Occipital lobe (tissue), 3 donors: ENCODE measurements at places on chromosomes 2 and 18.

DNA sequence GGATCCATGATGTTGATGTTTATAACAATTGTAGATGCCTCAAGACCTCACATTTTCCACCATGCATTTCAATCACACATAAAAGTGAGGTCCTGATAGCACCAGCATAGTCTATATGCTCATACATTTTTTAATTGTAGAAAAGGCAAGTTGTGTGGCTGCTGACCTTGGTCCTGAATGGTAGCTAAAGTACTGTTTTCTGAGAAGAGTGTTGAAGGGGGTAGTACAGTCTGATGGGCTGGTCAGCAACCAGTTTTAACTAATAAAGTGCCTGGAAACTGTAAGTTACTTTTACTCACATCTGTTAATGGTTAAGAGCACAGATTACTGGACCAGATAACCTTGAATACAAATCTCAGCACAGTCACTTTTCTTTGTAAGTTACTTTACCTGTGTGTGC is 15.9 kb downstream of the ZNF638 start:
- no peak for DNase-seq

DNA sequence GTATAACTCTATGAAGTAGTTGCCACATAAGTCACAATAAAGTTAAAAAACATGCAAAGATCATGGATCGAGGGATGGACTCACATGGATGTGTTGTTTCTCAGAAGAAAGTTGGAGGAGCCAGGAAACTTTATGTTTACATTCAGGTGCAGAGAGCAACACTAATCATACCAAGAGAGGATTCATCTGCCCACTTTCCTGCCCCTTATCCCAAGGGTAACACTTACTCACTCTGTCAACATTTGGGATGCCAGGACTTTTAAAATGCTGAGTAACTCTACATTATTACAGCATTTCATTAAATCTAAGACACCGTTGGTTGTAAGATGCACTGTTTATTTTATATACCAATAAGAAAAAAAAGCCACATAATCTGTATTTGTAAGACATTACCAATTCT is 170.4 kb downstream of the KCNE4 start:
- no peak for DNase-seq

GRCh38 chr2:154343282-154343681 is 355.2 kb upstream of the KCNJ3 start:
- DNase-seq, result no peak

DNA sequence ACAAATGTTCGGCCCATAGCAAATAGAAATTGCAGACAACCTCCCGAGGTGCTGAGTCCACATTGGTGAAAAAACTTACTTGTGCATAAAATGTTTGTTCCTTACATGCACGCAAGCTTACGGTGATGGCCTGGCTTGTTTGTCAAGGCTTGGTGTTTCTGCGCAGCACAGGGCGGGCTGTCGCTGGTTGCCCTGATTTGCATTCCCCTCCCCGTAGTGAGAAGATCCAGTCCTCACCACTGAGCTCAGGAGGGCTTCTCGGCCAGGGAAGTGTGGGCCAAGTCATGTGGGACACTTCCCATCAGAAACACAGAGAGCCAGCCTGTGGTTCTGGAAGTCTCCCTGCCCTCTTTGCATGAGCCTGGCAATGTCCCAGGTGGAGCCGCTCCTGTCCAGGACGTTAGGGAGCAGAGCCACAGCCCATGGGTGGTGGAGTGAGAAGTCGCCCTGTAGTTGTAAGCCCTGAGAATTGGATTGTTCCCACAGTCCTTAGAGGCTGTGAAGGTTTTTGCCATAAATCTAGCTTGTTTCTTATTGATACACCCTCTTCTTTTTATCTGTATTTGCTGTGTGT is 152.7 kb downstream of the TWIST2 start:
- DNase-seq, result no peak

- DNase-seq, result no peak
Measured at GRCh38 chr2:48479915-48480314, 50.0 kb upstream of the STON1 start.

DNA sequence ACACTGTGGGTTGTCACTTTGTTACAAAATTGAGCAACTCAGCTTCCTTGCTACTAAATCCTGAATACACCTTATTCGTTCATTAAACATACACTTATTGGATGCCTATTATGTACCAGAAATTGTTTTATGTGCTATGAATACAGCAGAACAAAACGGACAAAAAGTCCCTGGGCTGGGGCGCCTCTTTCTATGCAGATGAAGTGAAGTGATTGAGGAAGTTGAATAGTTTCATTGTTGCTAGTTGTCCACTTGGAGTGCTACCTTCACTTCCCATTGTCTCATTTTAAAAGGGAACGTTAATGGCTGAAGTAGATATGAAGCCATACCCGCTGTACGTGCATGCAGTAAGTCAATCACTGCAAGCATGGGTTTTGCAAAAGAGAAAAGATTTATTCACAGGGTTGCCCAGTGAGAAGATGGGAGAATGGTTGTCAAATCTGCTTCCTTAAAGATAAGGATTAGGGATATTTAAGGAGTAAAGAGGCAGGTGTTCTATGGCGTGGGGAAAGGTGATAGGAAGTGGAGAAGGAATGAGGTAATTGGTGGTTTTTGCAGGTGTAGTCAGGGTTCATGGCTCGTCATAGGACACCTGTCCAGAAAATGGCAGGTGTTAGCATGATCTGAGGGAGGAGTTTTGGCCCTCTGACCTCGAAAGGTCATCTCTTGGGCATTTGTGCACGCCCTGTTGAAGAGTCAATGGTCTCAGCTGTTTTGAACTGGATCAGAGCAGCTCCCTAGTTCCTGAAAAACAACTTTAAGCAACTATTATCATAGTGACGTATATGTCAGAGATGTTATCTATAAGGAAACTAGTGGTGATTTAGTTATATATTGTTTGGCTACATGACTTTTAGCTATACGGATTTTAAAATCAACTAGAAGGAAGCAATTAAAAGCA is 23.5 kb downstream of the TRPM8 start:
- DNase-seq, result no peak

DNA sequence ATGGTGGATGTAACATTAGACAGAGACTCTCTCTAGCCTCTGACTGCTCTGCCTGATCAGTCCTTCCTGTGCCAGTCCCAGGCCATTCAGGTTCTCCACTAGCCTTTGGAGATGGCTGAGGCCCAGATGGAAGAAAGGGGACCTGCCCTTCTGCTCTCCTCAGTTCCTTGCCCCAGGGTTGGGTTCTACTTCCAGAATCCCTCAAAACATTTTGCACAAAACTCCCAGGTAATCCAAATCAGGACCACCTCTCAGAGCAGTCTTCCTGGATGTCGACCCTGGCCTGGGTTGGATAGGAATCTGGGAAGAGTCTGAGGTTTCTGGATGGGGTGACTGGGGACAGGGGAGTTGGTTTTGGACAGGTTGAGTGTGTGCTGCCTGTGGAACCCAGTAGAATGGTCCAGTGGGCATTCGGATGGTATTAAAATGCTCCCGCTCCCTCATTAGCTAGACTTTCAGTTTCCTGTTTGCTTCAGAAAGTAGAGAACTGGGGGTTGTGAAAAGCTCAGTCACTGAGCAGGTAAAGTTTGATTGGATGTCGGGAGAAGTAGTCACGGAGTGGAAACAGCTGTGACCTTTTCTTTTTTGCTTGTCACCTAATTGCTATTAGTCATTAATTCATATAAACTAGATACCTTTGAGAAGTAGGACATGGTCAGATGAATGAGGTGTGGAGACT is 37.9 kb downstream of the DPYSL5 start:
- DNase-seq, result no peak

DNA sequence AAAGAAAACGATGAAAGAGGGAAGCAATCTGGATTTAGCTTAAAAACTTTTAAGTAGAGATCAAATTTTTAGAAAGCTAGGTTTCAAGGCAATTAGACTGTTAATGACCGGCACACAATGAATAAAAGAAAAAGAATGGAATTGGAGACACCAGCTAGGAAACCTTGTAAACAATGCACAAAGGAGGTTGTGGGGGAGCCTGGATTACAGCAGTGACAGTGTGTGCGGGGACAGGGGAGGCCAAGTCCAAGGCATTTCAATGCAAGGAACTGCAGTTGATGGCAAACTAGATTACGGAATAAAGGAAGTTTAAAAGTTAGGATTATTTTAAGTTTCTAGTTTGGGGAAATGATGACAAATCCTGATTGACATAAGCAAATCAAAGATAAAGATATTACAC is 74.5 kb downstream of the DTNB start:
- no peak for DNase-seq

- DNase-seq, result no peak
Measured at GRCh38 chr18:62634979-62635630, 80.2 kb upstream of the PHLPP1 start.

GRCh38 chr18:35508746-35509338 is 11.1 kb upstream of the INO80C start:
- DNase-seq, result no peak

DNA sequence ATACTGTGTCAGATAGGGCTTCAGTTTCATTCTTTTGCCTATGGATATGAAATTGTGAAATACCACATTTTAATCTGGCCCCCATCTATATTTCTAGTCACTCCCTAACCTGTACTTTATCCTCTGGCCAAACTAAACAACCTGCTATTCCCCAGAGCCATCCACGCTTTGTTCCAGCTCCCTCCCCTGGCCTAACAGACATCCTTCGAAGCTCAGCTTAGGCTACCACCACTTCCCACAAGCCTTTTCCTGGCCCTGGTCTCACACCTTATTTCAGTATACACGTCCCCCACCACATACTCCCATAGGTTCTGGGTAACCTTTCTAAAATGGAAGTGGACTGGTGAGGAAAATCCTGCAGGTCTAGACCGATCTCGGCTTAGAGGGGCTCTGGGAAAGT is 55.4 kb downstream of the MAP4K3 start:
- DNase-seq, result no peak

DNA sequence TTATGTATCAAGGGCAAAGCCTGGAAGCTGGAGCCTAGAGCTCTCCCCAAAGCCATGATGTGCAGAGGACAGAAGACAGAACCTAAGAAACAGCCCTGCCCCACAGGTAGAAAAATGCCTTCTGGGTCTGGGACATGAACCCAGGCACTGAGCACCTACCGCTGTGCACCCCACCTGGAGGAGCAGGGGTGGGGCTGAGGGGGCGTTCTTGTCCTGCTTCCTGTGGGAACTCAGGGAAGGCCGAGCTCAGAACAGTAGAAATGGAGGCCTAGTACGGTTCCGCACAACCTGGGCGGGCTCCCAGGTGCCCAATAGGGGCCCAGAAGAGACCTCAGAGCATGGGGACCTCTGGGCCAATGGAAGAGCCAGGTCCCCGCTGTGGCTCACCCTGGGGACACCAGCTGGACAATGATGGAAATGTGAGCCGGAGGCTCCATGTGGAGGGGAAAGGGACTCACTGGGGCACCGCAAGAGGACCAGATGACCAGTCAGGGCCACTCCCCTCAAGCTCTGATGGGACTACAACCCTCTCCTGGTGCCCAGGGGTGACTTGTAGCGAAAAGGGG is 3.2 kb downstream of the CRACDL start:
- DNase-seq, result no peak

- no peak for DNase-seq
Measured at GRCh38 chr2:109677835-109678580, 63.8 kb downstream of the SOWAHC start.

- DNase-seq, result no peak
Measured at GRCh38 chr2:192203876-192204275, 9.1 kb upstream of the TMEFF2 start.
